Stimulated activated CD8-positive, alpha-beta memory T cell treated with anti-CD3 and anti-CD28 coated beads, Interleukin-7, amount 100 ng/mL, for 24 hours (primary cell): ENCODE measurements at places on chromosomes 7 and 10.

- DNase-seq, result no peak
Measured at GRCh38 chr7:75905785-75906604, 9.0 kb upstream of the POR start.

DNA sequence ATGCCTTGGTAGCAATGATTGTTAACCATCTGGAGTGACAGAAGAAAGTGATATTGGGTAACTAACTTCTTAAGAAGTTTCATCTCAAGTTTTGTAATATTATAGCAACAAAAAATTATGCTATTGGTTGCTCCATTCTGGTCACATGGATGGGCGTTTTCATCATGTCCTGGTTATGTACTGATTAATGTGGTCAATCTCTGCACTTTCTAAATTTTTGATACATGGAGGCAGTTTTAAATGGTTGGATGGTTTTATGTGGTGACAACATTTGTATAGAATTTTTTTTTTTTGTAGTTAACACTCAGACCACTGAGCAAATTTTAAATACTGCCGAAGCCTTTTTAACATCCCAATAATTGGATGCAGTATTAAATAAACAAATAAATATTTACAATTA lies 55.2 kb upstream of the CCAR1 start:
- DNase-seq, result no peak

- DNase-seq, result no peak
Measured at GRCh38 chr7:91228927-91229558, 35.2 kb upstream of the FZD1 start.

GRCh38 chr10:119638982-119639381 lies 12.2 kb upstream of the BAG3 start:
- DNase-seq, result no peak

- no peak for DNase-seq
Measured at GRCh38 chr7:44760034-44760580, 11.5 kb downstream of the ZMIZ2 start.

DNA sequence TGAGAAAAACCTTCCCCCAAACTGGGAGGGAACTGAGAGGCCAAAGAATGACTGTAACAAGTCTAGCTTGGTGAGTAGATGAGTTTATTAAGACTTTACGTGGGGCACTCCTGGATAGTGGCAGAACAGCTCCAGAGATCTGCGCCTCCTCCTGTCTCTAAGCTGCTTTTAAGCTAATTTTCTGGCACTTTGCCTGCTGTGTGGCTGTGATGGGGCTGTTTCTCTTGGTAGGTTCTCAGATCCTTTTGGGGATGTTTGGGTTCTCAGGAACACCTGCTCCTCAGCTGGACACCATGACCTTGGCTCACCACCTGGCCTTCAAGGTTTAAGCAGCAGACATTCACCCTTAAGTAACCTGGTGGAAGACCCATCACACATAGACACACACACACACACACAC lies 68.3 kb downstream of the AKR1E2 start:
- no peak for DNase-seq

DNA sequence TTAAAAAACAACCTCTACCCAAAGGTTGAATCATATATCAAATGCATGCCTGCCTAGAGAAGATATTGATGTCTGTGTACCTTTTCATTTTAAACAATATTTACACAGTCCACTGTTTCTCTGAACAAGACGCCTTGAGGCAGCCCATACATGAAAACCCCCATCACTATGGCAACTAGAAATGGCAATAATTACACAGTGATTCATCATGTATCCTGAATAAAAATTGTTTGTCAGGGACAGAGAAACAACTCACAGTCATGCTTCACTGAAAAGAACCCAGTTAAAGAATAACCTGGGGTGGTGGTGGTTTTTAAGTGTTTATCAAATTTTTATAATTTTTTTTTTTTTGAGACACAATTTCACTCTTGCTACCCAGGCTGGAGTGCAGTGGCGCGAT lies 19.7 kb downstream of the DNAJC12 start:
- no peak for DNase-seq

DNA sequence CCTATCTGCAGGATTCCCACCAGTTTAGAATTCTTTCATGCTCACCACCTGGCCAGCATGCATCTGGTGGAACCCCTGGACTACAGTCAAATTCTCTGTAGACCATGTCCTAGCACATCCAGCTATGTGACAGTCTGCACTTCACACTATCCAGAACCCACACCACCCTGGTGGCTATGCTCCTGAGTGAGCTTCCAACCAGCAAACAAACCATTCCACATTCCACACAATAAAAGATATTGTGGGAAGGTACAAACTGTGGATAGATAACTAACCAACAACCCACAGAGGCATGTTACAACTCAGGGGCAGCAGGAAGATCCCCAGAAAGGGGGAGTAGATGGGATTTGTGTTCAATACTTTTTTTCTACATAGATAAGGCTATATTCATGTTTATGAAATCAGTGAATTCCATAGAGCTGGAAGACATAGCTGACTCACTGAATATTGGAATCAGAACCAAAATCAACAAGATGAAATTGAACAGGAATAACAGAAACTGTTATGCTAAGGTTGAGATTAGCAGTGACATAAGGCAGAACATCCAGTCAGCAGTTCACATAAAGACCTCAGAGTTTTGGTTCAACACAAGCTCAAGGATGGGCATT lies 72.5 kb downstream of the LRRC17 start:
- DNase-seq, result no peak

- peak; percentile 44 for DNase-seq
Measured at GRCh38 chr10:101031796-101032636, 982 bp downstream of the SFXN3 start.

DNA sequence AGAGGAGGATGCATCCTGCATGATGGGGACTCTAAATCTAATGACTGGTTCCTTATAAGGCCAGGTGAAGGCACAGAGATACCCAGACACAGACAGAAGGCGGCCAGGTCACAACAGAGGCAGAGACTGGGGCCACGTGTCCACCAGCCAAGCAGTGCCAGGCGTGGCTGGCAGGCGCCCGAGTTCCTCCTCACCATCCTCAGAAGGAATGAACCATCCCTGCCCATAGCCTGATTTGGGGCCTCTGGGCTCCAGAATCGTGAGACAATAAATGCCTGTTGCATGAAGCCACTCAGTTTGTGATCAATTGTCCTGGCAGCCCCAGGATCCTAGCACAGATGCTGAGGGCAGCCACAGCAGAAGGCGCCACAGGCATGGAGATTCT lies 69.0 kb upstream of the TNRC18 start:
- no peak for DNase-seq

DNA sequence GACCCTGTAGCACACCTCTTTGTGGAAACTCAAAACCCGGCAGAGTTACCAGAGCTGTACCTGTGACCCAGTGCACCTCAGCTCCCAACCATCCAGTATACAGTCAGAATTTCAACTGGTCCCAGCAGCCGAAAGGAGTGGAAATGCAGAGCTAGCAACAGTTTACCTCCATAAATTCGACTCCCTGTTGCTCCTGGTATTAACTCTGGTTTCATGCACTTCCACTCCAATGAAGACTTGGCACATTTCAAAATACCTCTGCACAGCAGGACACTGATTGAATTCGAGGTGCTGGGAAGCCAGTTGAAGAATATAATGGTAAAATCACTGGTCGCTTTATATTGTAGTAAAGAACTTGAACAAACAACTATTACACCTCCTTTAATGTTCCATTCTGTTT lies 17.9 kb upstream of the TIAL1 start:
- DNase-seq, result no peak

GRCh38 chr7:69744026-69744425 lies 145.8 kb downstream of the AUTS2 start:
- no peak for DNase-seq

DNA sequence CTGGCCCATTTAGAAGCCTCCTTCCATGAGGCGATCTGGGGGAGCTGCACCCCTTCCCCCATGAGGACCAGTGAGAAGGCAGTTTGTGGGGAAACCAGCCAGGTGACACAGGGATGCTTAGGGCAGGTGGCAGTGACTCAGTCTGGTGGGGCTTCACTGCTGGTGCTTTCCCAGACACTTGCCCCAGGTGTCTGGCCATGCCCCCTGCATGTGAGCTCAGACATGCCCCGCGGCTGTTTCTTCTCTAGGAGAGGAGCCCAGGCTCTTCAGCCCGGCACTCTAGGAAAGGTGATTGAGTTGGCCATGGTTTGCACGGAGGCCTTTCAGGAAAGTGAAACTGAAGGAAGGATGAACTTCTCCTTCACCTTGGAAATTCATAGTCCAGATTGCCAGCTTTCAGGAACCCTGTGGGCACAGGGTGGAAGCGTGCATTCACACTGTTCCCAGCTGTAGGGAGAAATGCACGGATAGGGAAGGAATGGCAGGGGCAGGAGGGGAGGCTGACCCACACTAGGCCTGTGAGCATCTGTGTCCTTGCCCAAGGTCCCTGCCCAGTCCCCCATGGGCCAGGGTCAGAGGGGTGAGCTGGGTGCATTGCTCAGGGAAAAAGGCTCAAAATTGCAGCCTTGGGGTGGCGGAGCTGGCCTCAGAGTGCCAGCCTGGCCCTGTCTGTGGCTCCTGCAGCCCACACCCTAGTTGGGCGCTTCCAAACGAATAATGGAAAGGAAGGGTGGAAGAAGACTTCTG lies 359.1 kb downstream of the GLRX3 start:
- DNase-seq, result no peak

DNA sequence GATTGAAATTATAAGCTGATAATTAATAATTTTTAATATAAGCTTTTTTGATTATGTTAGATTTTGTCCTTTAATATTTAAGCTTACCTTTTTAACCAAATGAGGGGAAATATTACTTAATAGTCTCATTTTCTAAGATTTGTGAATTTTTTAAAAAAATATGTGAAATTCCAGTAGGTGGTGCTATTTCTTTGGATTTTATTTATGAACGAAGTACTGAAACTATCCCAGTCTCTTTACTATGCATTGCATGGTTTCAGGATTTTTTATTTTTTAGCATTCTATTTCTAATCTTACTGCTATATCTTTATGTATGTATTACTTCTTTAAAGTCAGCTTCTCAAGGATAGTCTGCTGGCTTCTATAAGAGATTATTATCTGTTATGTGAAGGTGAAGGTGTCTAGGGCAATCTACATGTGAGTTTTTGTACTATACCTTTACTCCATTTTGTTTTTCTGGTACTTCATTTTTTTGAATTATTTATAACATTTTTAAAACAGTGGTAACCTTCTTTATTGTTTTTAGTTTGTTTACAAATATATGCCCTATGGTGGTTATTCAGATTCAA lies 78.3 kb downstream of the ATRNL1 start:
- no peak for DNase-seq

- DNase-seq, result no peak
Measured at GRCh38 chr7:90755041-90755440, 158.9 kb downstream of the CDK14 start.

GRCh38 chr10:15439341-15439842 lies 68.3 kb upstream of the FAM171A1 start:
- no peak for DNase-seq

DNA sequence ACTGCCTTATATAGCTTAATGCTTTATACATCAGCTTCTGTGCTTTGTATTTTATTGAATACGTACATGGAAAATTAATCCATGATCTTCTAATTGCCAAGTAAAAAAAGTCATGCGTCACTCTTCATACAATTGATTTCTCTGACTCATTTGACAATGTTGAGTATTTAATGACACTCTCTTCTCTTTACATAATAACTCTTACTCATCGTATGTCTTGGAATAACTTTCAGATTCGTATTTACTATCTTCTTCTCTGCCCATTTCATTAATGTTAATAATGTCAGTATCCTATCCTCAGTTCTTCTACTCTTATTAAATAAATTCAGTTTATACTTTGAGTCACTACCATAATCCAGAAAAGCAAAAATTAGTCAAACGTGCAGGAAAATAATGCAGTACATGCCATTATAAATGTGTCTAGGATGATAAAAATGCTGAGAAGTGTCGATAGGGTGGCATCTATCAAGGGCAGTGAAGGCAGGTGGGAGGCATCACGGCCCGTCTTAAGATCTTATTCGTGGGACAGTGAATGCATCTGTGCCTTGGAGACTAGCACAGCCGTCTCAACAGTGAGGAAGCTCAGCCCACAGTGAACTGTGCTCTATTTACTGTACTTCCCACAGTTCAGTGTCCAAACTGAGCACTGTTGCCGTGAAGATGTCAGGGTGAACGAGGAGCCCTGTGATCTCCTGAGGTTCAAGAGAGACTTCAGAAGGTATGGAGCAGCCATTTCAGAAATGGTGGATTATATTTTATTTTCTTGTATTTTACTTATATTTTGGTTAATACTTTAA lies 39.8 kb upstream of the AKR1E2 start:
- no peak for DNase-seq

DNA sequence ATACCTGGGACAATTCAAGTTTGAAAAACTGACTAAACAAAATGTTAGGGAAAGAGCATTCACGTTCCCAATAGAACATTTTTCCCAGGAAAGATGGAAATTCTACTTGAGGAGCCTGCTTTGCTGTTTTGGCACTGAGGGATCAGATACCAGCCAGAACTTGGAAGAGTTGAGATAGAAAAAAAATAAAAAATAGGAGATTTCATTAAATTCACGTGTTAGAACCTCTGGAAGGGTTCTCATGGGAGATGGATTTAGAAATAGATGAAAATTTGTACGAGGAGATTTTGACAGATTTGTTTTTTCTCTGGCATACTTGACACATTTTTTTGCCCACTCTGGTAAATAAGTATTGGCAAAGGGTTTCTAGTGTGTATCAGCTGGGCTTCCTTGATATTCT lies 63.7 kb downstream of the CELF2 start:
- DNase-seq, result no peak

DNA sequence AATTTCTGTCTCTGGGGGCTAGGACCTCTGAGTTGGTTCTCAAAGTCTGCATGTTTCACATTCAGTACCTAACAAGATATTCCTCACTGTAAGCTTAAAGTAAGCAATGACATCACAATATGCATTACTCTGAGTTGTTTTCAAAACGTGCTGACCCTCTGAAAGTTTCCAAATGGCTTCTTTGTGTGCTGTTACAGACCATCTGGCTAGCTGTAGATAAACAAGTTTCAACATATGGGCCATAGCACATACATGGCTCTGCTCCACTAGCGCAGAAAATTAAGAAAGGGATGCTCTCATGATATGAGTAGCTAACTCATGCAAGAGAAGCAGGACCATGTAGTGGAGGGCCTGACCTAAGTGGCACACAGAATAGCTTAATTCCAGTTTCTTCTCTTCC lies 119.0 kb downstream of the HTR7 start:
- DNase-seq, result no peak

- no peak for DNase-seq
Measured at GRCh38 chr7:36037121-36037662, 115.9 kb upstream of the EEPD1 start.

- DNase-seq, result no peak
Measured at GRCh38 chr7:36085096-36085495, 68.0 kb upstream of the EEPD1 start.

GRCh38 chr10:24603333-24603732 lies 120.4 kb downstream of the ARHGAP21 start:
- no peak for DNase-seq

DNA sequence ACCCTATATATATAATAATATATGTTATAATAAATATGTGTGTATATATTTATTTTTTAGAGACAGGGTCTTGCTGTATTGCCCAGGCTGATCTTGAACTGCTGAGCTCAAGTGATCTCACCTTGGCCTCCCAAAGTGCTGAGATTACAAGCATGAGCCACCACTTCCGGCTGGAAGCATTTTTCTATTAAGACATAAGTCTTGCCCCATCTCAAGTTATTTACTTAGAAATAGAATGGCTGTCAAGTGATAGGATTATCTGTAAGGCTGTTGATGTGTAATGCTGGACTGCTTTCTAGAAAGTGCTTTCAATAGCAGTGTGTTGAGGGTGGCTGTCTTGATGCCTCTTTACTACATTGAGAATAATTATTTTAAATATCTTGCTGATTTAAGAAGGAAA lies 65.2 kb downstream of the ZMYND11 start:
- no peak for DNase-seq
